ENCODE measurements at places on chromosomes 1 and 21.

GRCh38 chr21:29130270-29130969 lies at the start of gene MAP3K7CL:
MAP3K7CL (plus strand) TSS chr21:29130644; CDS start chr21:29133345, 2,701 bp downstream.
- DNase-seq, result peak; percentile 98

DNA sequence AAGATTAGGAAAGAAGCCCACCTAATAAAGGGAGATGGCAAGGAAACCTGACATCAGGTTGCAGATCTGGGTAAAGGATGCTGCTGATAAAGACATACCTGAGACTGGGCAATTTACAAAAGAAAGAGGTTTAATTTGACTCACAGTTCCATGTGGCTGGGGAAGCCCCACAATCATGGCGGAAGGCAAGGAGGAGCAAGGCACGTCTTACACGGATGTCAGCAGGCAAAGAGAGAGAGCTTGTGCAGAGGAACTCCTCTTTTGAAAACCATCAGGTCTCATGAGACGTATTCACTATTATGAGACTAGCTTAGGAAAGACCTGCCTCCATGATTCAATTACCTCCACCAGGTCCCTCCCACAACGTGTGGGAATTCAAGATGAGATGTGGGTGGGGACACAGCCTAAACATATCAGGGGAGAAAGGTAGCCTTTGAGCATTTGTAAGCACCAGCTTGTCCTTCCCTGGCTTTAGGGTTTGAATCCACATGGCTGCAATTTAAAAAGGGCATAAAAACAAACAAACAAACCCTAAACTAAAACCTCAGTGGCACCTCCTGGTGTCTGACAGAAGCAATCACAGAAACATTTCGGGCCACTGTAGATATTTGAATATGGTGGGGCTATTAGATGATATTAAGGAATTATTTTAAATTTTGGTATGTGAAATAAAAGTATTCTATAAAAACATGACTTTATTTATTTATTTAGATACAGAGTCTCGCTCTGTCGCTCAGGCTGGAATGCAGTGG lies 33.1 kb downstream of the SLC2A7 start:
- no peak for DNase-seq

GRCh38 chr1:189637041-189637440 lies 840.6 kb downstream of the BRINP3 start:
- DNase-seq, result no peak

DNA sequence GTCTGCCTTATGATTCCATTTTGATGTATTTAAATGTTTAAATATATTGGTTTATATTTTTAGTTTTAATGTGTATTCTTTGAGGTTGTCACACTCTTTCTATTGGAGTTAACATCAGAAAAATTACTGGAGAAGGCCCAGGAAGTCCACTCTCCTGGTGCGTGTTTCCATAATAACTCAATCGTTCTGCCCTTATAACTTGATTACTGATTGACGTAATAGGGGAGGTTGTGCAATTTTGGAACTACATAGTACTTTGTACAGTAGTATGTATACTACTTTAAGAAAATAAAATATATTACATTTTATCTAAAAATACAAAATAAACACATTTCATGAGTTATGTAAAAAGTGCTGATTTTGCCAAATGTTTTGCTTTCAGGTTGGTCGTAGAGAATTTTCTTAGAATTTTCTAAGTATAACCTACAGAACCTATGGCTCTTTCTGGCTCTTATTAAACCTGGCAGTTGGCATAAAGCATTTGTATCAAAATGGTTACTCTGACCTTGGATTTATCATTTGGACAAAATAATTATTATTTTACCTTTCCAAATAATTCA lies 5.7 kb downstream of the PLA2G4A start:
- no peak for DNase-seq

- no peak for DNase-seq
These were observed 272.9 kb upstream of the C1orf174 start for GRCh38 chr1:4172644-4173599.

DNA sequence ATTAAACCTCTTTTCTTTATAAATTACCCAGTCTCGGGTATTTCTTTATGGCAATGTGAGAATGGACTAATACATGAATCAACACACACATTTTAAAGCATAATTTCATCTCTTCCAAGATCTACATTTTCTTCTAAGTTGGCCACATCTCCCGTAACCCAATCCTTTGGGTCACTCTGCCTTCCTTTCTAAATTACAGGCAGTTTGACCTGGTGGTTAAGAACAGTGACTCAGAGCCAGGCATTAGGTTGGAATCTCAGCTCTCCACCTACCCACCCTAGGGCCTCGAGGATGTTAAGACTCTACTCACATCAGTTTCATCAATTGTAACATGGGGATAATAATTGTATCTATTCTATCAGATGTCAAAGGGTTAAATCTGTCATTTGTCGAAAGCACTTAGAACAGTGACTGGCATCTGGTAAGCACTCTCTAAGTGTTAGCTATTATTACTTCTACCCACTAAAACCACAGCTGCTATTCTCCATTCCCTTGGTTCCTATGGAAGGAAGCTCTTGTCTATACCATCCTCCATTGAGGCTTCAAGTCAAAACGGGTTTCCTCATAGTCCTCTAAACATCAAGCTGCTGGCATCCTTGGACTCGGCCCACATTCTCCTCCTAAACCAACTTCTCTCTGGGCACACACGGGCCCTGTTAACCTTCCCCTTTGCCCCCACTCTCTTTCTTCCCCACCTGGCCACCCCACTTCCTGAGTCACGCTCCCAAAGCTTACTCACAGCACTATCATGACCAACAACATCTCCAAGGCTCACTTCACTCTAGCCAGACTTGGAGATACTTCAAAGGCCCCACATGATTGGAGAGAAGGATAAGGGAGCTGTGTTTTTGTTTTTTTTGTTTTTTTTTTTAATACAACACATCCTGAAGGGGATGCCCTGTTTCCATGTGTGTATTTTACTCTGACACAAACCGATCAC lies 116.9 kb downstream of the TGFBR3 start:
- DNase-seq, result no peak

- DNase-seq, result no peak
These were observed 5.0 kb upstream of the EFCAB14 start for GRCh38 chr1:46723901-46724300.

DNA sequence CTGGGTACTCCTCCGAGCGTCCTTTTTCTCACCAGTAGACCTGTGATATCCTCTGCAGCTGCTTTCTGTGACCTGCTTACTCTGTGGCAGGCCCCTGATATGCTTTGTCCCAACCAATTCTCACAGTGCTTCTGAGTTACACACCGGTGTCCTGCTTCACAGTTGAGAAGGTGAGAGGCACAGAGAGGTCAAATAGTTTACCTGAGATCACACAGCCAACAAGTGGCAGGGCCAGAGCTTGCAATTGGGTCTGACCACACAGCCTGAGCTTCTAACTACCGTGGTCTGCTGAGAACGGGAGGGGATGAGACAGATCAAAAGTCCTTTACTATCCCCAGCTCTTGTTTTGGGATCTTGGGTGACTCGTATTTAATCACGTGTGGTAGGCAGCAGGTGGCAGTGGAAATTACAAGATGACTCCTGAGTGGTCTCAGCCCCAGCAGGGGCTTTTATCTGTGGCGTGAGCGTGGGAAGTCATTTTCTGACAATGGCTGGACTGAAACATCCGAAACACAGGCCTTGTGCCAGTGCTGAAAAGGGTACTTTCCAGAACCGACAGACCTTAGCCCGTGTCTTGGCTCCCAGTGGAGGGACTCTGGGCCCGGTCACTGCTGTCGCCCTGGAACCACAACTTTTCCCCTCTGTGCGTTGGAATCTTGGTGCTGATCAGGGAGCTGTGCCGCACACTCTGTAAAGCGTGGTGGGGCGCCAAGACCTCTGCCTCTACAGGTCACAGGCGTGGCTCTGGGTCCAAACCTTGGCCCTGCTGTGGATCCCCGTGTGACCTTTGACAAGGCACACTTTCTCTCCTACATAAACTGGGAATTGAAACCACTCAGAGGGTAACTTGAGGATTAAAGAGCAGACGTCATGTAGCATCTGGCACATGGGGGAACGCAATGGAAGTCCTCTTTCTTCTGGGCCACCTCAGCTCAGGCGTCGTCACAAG lies 11.9 kb downstream of the THEMIS2 start:
- peak; percentile 14 for DNase-seq

DNA sequence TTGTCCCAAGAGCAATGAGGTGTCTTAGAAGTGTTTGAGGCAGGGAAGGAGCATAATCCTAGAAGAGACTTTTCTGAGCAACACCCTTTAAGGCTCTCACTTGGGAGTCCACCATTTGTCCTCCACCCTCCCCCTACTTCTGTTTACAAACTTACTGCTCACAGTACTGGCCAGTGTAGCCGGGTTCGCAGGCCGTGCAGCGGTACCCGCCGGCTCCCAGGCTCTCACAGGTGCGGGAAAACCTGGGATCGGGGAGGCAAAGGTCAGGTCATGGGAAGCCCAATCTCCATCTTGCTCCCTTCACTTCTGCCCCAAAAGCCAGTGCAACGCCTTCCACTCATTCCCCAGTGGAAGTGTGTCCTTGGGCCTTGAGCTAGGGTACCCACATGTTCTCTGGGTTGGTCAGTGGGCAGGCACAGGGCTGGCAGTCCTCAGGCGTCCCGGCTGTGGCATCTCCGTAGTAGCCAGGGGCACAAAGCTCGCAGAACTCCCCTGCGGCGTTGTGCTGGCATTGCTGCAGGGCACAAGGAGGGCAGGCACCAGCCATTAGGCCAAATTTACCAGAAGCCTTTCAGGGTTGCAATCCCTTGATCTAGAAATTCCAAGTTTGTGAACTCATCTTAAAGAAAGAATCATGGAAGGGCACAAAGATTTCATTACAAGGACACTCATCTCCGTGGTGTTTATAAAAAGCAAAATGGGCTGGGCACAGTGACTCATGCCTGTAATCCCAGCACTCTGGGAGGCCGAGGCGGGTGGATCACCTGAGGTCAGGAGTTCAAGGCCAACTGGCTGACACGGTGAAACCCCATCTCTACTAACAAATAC lies 49.8 kb downstream of the LDLRAD2 start:
- DNase-seq, result peak; percentile 51

- DNase-seq, result no peak
These were observed 48.2 kb downstream of the RPAP2 start for GRCh38 chr1:92346866-92347640.

DNA sequence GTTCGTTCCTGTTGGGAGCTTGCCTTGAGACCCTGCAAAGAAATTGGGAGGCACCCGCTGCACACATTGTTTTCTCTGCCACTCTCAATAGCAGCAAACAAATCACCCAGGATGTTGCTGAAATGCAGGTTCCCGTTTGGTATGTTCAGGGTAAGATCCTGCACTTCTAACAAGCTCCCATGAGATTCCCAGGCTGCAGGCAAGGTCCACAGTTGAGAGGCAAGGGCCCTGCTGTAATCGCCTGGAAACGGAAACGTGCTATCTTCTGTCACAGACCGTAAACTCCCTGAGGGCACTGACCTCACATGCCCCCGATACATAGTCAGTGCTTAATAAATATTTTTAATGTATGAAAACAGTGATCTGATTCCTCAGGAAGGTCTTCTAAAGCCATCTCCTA lies 37.8 kb downstream of the XCL1 start:
- DNase-seq, result no peak

- no peak for DNase-seq
These were observed 15.1 kb upstream of the PCP4 start for GRCh38 chr21:39852021-39852721.

GRCh38 chr1:151539321-151540020 lies 638 bp upstream of the TUFT1 start:
- DNase-seq, result peak; percentile 97

DNA sequence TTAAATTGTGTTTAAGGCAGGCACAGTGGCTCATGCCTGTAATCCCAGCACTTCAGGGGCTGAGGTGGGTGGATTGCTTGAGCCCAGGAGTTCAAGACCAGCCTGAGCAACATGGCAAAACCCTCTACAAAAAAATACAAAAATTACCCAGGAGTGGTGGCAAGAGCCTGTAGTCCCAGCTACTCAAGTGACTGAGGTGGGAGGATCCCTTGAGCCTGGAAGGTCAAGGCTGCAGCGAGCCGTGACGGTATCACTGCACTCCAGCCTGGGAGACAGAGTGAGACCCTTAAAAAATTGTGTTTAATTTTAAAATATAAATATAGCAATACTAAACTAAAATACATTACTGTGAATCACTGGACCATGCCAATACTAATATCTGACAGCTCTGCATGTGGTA lies 42.8 kb downstream of the SORT1 start:
- no peak for DNase-seq

DNA sequence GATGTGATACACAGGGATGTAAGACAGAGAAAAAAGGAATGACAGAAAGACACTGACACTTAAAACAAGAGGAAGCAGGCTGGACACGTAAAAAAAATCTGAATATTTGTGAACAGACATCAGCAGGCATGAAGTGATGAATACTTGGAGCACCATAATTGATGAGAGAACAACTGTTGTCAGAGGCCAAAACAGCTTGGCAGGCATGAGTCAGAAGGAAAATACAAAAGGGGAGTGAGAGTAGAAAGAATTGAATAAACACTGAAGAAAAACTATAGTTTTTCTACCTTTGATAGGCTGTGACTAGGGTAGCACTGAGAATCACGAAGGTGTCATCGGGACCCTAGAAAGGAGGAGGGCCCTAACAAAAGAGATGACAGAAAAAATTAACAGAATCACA lies 21.6 kb upstream of the GUCA2A start:
- DNase-seq, result no peak

DNA sequence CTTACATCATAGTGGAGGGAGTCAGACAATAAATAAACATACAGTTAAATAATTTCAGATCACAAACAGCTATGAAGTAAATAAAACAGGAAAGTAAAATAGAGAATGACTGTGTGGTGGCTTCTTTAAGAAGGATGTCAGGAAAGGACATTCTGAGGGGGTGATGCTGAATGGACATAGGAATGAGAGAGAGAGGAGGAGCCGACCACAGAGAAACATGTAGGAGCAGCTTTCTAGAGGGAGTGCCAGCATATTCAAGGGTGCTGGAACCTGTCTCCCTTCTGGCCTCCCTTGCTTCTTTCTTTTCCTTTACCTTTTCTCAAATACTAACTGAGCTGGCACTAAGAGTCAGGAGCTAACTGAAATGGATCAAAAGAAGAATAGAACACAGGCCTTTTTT lies 20.5 kb upstream of the BCL10 start:
- DNase-seq, result peak; percentile 41

GRCh38 chr1:72023063-72023930 lies 259.0 kb downstream of the NEGR1 start:
- DNase-seq, result no peak

- DNase-seq, result no peak
These were observed 471.7 kb upstream of the ADGRL2 start for GRCh38 chr1:81329041-81329440.

GRCh38 chr21:42010507-42011495 lies 641 bp upstream of the ZBTB21 start:
- DNase-seq, result peak; percentile 13

All from RCC 7860 (cell line).